ENCODE measurements at places on chromosomes 6 and 20.

GRCh38 chr20:63167026-63167917 lies 48.7 kb downstream of the YTHDF1 start:
- no peak for DNase-seq

DNA sequence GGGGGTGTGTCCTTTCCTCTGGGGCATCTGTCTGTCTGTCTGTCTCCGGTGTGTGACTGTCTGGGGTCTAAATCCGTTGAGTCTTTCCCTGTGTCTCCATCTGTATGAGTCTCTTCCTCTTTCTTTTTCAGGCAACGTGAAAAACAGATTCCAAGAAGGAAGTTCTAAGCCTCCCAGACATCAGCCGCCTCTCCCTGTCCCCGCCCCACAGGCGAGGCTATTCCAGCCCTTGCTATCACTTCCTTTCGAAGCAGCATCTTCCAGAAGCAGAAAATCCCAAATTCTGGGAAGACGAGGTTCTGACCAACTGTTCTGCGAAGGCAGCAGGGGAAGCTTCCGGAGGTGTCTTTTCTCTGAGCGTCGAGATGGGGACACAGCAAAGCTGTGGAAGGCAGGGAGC lies 34.0 kb downstream of the PMEPA1 start:
- no peak for DNase-seq

DNA sequence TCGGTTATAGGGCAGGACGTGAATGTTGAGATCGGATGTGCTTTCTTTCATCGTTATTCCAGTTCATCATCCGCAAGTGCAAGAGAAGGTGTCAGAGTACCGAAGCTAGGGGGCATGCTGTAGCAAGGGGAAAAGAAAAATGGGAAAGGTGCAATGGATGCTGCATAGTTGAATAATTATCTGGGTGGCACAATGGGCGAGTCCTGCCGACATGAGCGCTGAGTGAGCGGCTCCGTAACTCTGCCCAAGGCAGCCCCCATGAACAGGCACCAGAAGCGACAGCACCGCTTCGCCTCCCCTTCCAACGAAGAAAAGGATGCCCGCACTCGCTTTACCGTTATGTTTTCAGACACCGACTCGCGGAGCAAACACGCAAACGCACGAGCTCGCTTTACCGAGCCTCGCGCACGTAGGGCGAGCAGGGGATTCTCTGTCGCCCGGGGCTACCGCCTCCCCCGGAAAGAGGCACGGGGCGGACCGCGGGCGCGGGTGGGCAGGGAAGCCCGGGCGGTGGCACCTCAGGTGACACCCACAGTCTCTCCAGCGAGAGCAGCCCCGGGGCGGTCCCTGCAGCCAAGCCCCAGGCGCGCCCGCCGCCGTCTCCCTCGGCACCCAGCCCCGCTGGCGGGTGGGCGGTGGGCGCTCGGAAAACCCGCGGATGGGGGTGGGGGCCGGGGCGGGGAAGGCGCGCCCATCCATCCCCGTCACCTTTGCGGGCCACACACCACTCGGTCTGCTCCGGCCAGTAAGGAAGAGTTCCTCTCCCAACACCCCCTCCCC lies 654 bp downstream of the WASF1 start:
- peak; percentile 9 for DNase-seq

DNA sequence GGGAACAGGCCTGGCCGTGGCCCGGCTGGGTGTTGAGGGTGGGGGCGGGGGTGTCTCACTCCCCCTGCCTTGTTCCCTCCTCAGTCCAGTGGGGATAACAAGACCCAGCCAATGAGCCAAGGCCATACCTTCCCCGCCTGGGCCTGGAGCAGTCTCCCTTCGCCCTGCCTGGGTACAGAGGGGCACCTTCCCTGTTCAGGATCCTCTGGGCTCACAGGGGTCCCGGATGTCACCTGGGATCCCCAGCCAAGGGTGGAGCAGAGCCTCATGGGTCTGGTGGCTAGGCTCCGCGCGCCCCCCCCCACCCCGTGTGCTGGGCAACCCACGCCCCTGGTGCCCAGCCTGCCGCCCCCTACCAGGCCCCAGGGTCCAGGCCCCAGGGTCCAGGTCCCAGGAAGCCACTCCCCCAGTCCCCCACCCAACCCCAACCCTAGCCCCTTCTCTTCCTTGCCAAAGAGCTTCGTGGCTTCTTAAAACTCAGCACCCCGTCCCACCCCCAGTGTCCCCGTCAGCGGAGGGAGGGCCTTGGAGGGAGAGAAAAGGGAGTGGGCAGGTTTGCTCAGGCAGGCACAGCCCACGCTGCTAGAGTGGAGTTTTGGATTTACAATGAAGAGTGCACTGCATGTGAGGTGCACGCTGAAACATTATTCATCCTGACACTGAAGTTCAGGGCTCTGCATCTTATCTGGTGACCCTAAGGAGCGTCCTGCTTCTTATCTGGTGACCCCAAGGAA lies 11.8 kb downstream of the HRH3 start:
- no peak for DNase-seq

GRCh38 chr6:46323312-46323965 lies 152.7 kb upstream of the ENPP5 start:
- peak; percentile 70 for DNase-seq

- DNase-seq: no peak
These were observed 243.2 kb upstream of the ARID1B start for GRCh38 chr6:156533872-156534524.

- no peak for DNase-seq
These were observed 11.2 kb upstream of the GRM1 start for GRCh38 chr6:146017672-146018071.

GRCh38 chr20:57124800-57125517 lies 141.5 kb downstream of the BMP7 start:
- no peak for DNase-seq

- no peak for DNase-seq
These were observed 94.0 kb downstream of the RNGTT start for GRCh38 chr6:88869263-88870020.

DNA sequence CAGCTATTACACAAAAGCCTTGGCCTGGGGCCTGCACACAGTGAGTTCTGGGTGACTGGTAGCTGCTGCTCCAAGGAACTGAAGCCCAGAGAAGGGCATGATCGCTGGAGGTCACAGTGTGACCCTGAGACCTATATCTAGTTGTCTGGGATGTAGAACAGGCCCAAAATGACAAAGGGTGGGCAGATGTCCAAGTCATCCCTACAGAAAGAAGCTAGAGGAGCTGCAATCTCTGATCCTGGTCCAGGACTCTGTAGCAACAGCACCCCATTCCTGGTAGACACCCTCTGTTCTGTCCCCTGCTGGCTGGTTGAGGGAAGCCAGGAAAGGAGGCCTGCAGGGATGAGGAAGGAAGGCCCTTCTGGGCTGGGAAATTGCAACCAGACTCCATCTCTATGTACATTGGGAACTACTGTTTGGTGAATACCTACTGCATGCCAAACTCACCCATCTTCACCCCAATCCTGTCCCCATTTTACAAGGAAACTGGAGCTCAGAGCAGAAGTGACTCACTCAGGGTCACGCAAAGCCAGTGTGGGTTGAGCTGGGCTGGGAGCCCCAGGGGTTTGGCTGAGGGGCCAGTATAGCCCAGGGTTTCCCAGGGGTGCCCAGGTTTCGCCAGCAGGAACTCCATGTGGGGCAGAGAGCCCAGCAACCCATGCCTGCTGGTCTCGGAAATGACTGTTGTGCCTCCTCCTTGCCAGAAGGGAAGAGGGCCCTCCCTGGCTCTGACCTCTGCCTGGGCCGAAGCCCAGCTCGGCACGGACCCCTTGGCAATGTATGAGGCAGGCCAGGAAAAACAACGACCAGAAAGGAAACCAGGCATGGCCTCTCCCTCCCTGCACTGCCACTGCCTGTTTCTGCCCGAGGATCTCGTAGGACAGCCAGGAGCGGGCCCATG lies 44.9 kb upstream of the TLDC2 start:
- no peak for DNase-seq

GRCh38 chr6:21668795-21669194 lies 75.2 kb downstream of the SOX4 start:
- DNase-seq: no peak

DNA sequence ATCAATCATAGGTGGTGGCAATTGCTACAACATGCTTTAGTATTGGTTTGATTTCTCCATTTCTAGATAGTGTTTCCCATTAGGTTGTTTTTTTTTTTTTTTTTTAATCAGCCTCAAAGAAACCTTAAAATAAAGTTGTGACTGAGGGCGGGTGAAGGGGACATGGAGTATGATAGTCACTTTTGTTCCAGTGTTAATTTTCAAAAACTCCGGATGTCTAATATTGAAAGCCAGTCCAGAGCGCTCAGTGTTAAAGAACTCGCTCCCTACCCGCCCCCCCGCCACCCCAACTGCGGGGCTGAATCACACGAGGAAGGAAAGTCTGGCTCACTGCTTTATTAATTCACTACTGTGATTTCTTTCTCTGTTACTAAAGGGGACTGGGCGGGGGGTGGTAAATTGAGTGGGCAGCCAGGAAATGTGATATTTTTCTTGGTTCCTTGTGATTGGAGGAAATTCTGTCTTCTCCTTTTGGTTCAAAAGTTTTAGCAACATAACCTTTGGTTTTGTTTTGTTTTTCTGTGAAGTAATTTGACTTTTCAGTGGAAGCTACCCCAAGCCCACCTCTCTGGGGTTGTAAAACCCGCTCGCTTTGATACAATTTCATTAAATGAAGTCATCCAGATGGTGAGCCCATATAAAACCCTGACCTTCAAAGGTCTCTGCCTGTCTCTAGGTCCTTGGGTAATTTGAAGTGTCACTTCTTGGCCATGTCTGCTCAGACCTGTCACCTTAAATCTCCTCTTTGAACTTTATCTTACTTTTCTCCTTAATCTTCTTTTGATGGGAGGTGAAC lies 38.0 kb downstream of the TNFAIP3 start:
- no peak for DNase-seq

DNA sequence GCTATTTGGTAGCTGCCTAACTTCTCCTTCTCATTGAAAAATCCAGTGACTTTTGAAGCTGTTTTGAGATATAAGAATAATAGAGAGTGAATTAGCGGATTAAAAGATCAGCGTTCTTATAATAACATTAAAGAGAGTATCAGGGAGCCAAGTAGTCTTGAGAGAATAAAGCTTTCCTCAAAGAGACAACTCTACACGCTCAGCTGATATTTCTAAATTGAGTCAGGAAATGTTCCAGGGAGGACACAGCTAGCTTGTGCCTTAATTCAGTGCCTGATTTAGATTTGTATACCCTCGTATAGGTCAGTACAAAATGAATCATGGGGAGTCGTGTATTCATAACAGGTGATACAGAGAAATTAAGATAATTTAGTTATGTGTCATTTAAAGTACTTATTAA lies 75.1 kb upstream of the QKI start:
- no peak for DNase-seq

GRCh38 chr6:55319961-55320695 lies 7.1 kb upstream of the GFRAL start:
- peak; percentile 15 for DNase-seq

GRCh38 chr6:37943436-37944058 lies 124.0 kb downstream of the ZFAND3 start:
- DNase-seq: no peak

- no peak for DNase-seq
These were observed 30.3 kb upstream of the RCAN2 start for GRCh38 chr6:46521464-46521971.

DNA sequence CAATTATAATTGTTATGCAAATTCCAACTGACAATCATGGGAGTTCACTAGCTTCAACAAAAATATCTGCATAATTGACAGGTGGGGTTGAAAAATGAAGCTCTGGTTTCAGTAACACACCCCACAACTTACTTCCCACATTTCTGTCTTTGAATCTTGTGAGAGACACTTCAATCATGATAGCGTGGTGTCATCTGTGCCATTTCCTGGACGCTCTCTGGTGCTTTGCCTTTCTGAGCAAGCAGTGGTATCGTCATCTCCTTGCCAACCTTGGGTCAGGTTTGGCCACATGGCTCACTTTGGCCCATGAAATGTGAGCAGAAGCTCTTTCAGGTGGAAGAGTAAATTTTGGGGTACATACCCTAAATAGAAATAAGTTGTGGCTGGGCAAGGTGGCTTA lies 10.2 kb downstream of the BMP7 start:
- DNase-seq: no peak

- no peak for DNase-seq
These were observed 6.0 kb downstream of the ARMC12 start for GRCh38 chr6:35742842-35743241.

GRCh38 chr20:36688630-36689029 lies 42.6 kb upstream of the SLA2 start:
- DNase-seq: no peak

DNA sequence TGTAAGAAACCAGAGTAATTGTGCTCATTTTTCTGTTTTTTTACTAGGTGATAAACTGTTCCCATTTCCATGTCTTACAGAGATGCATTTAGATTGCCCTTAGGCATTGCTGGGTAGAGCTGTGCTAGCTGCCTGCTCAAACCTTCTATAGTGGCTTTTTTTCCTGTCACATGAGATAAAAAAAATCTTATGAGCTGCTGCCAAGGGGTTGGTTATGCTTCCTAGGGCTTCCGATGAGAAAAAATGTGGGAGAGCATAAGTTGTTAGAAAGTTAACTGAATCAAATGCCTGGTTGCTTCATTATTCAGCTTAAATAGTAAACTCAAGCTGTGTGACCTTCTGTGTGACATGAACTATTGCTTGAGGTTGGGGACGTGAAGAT lies 50.0 kb upstream of the NOX3 start:
- no peak for DNase-seq

DNA sequence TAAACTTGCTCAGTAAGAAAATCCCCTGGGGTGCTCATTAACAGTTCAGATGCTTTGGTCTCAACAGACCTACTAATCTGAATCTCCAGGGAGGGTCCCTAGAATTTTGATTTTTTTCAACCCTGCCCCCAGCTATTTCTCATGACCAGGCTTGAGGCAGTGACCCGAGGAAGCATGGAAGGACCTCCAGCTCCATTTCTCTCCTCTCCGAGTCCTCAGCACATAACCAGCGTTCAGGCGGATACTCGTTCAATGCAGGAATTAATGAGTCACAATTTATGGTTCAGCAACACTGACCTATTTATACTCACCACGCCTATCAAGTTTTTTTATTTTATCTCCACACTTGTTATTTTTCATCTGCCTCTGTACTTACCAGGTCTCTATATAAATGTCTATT lies 369.2 kb upstream of the CDH4 start:
- no peak for DNase-seq

DNA sequence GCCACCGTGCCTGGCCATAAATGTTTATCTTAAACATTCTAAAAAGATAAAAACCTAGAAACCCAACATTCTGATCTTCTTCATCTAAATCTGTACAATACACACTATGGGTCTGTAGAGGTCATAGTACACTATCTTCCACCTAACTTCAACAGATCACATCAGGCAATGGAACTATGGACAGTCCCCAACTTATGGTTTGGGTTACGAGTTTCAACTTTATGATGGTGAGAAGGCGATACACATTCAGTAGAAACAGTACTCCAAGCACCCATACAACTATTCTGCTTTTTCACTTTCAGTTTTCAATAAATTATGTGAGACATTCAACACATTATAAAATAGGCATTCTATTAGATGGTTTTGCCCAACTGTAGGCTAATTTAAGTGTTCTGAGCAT lies 23.1 kb downstream of the FKBP5 start:
- no peak for DNase-seq

DNA sequence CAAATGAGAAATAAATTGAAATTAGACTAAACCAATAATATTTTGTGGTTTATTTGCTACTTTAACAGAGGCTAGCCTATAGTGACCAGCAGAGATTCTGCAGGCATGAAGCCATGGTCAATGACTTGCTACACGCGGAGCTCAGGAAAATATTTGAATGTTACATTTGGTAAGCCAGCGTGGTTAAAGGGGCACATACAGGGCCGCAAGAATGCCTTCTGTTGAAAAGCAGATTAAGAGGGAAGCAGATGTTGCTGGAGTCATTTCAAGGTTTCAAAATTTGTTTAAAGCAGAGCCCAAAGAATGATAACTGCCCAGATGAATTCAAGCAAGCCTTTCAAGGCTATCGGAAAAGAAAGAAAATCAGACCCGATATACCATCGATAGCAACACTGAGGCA lies 294.3 kb upstream of the MAN1A1 start:
- DNase-seq: peak; percentile 14
